ENCODE measurements at places on chromosomes 2 and 18.

GRCh38 chr2:32715981-32716380 lies 88.1 kb downstream of the TTC27 start:
- DNase-seq = no peak

DNA sequence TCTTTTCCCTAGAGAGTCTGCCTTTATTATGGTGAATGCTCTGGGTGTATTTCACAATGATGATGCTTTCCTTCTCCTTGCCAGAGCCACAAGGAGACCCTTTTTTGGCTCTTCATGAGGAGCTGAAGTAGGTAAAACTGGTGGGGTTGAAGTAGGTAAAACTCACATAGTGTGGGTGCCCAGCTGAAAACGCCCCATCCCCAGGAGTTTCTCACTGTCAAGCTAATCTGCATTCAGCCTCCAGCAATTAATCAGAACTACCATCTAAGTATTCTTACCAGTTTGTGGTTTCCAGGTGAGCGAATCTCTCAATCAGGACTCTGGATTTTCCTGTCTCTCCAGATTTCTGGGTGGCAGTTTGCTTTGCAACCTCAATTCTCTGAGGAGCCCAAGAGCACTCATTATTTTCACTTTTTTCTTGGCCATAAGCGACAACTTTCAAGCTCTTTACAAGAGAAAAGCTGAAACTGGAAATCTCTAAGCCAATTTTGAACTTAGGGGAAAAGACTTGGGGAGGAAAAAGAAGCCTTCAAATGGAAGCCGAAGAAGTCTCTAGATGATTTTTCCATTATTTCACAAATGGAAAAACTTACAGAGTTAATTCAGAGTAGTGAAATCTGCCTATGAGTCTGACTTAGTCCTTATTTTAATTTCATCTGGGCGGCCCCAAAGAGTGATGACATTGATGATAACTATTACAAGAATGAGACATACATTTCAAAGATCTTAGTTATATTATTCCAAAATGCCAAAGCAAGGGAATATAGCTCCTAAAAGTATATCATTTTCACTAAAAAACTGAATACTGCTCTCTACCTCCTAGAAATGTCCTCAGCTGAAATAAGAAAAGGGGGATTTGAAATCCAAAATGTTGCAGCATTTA lies 121.4 kb upstream of the MAP3K20 start:
- DNase-seq = no peak

- no peak for DNase-seq
Observed at GRCh38 chr2:129056959-129057317, 738.3 kb upstream of the HS6ST1 start.

DNA sequence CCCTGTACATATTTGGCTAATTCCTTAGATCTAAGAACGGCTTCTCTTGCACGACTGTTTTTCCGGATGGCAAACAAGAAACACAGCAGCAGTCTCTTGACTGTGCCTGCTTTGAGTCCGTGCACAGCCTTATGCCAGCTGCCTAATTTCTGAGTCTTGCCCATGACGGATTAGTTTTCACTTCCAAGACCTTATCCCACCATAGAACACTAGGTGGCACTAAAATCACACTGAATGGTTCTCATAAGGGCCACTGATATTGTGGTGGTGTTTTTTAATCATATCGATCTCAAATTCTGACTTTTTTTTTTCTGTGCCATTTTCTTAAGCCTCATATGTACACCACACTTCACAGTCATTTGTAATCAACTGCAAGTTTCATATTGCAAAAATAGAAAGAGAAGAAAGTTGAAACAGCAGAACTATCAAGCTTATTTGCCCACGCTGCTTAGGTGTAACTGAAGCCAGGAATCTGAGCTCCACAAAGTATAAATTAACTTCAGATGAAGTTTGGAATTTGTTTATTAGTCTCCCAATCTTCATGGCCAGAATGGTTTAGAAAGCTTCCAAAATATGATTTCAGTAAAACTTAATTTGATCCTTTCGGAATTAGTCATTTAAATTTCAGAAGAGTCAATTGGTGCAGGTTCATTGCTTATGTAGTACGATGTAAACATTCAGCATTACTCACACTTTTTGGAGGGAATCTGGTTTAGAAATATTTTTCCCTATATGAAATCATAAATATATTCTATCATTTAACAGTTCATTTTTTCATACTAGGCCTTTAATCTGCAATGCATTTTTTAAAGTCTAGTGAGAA lies 45.5 kb upstream of the SCN7A start:
- DNase-seq = peak; percentile 51

DNA sequence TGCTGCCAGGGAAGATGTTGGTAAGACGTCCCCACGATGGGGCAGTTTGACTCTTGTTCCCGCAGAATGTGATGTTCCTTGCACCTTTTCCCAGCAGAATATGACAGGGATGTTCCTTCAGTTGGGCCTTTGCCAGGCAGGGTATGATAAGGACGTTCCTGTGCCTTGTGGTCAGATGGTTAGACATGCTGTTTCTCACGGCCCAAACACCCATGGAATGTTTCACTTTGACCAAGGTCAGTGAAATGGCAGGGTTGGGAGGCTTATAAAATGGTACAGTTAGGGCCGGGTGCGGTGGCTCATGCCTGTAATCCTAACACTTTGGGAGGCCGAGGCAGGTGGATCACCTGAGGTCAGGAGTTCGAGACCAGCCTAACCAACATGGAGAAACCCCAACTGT lies 40.3 kb upstream of the YPEL5 start:
- no peak for DNase-seq
